ENCODE measurements at places on chromosomes 5 and 9. TPM values are rescaled to one million over a fixed set of nuclear protein-coding genes. Genes with fewer than 3 reads are reported as not detected.

DNA sequence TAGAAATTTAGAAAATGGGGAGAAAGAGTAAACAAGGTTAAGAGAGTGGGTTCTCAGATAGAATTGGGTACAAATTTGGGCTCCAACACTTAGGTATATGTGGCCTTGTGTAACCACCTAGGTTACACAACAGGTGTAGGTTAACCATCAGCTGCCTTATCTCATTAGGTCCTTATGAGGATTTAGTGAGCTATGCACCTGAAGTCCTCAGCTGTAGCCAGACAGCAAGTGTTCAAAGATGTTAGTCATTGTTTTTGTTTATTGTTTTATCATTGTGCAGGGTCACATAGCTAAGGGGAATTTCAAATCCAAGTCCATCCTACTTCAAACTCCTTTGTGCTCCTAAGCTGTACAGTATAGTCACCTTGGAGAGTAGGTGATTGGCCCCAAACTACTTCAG, 970 bp upstream of the TRIM32 start:
- H3K4me3 ChIP-seq = no peak overlapping the region
- no peaks in the 10 kb centered on the region for H3K27me3 ChIP-seq
- H3K4me1 ChIP-seq = peaks cover 9% of the 10 kb centered on the region
- H3K36me3 ChIP-seq = no peaks in the 10 kb centered on the region

DNA sequence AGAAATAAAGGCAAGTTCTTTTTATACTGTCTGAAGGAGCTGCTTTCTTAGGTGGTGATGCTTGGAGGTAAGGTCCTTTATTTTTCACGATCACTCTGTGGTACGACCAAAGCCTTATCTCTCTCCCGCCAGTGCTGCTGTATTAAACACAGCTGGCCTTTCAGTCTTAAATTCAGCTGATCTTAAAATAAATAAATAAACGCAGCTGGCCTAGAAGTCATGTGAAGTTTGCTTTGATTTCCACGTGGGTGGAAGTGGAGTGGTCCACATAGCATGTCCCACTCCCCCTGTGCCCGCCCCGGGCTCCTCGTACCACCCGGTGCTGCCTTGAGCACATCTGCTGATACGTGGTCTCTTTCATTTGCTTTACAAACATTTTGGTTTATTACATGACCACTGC, 260.4 kb downstream of the FANCC start:
- H3K27me3 ChIP-seq = no peaks in the 10 kb centered on the region
- no peak overlapping the region for H3K4me3 ChIP-seq
- no peak for DNase-seq
- H3K27ac ChIP-seq = no peak overlapping the region

GRCh38 chr9:120362446-120362845, 217.5 kb downstream of the CDK5RAP2 start:
- no peaks in the 10 kb centered on the region for H3K4me1 ChIP-seq
- H3K27me3 ChIP-seq = no peaks in the 10 kb centered on the region
- H3K4me3 ChIP-seq = no peak overlapping the region
- no peak overlapping the region for H3K27ac ChIP-seq
- no peak for DNase-seq

GRCh38 chr5:142661957-142662356, 23.9 kb downstream of the FGF1 start:
- no peak overlapping the region for H3K4me3 ChIP-seq
- no peak for DNase-seq
- H3K4me1 ChIP-seq = no peaks in the 10 kb centered on the region
- H3K27me3 ChIP-seq = no peaks in the 10 kb centered on the region

- no peaks in the 10 kb centered on the region for H3K36me3 ChIP-seq
- no peak overlapping the region for H3K4me3 ChIP-seq
- peaks cover 100% of the 10 kb centered on the region for H3K4me1 ChIP-seq
- no peak for DNase-seq
- H3K27me3 ChIP-seq = no peaks in the 10 kb centered on the region
These were observed 10.7 kb downstream of the ARHGAP26 start for GRCh38 chr5:142780871-142781270.

DNA sequence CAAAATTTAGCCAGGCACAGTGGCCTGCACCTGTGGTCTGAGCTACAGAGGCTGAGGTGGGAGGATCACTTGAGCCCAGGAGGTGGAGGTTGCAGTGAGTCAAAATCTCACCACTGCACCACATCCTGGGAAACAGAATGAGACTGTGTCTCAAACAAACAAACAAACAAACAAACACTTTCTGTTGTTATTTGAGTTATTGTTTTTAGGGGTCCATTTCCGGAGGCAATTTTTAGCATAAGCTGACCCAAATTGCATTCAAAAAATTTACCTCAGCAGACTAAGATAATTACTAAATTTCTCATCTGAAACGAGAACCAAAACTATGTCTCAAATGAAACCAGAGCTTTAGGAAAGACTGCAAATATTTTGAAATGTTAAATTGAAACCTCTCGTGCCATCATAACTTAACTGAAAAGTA, 1485.1 kb downstream of the EFNA5 start:
- no peak overlapping the region for H3K27ac ChIP-seq
- H3K4me1 ChIP-seq = no peaks in the 10 kb centered on the region
- no peak for DNase-seq
- no peaks in the 10 kb centered on the region for H3K36me3 ChIP-seq
- no peaks in the 10 kb centered on the region for H3K27me3 ChIP-seq

GRCh38 chr5:157993986-157994691, 135.2 kb upstream of the CLINT1 start:
- H3K27me3 ChIP-seq = no peaks in the 10 kb centered on the region
- H3K36me3 ChIP-seq = no peaks in the 10 kb centered on the region
- no peak overlapping the region for H3K27ac ChIP-seq
- no peak overlapping the region for H3K4me3 ChIP-seq

- H3K4me1 ChIP-seq = peaks cover 38% of the 10 kb centered on the region
- no peak overlapping the region for H3K4me3 ChIP-seq
- DNase-seq = peak; percentile 27
- no peaks in the 10 kb centered on the region for H3K36me3 ChIP-seq
- H3K27me3 ChIP-seq = no peaks in the 10 kb centered on the region
These were observed 52.5 kb upstream of the CDKN2AIPNL start for GRCh38 chr5:134463991-134464760.

DNA sequence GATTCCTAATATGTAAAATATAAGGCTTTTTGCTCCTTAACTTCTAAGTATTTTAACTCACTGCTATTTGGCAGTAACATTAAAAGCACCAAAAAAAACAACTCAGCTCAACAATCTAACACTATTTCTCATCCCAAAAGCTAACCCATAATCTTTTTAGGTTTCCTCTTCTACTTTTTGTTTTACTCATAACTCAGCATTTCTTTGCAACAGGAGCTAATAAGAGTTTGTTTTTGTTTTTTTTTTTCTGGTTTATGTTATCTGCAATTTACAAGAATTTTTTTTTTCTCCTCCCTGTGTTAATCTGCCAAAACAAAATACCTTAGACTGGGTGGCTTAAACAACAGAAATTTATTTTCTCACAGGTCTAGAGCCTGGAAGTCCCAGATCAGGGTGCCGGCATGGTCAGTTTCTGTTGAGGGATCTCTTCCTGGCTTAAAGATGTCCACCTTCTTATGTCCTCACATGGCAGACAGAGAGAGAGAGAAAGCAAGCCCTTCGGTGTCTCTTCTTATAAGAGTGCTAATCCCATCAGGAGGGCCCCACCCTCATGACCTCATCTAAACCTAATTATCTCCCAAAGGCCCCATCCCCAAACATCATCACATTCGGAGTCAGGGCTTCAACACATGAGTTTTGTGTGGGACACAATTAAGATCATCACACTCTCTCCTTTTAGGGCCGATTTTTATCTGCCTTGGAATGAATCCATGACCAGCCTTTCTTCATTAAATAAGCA, 31.2 kb downstream of the ARL15 start:
- no peak for DNase-seq
- no peaks in the 10 kb centered on the region for H3K36me3 ChIP-seq
- H3K4me1 ChIP-seq = no peaks in the 10 kb centered on the region
- no peaks in the 10 kb centered on the region for H3K27me3 ChIP-seq
- H3K27ac ChIP-seq = no peak overlapping the region

GRCh38 chr5:142874540-142874939, 104.4 kb downstream of the ARHGAP26 start:
- no peaks in the 10 kb centered on the region for H3K36me3 ChIP-seq
- H3K27ac ChIP-seq = peak overlapping the region; percentile 44
- peak; percentile 80 for DNase-seq
- no peak overlapping the region for H3K4me3 ChIP-seq

DNA sequence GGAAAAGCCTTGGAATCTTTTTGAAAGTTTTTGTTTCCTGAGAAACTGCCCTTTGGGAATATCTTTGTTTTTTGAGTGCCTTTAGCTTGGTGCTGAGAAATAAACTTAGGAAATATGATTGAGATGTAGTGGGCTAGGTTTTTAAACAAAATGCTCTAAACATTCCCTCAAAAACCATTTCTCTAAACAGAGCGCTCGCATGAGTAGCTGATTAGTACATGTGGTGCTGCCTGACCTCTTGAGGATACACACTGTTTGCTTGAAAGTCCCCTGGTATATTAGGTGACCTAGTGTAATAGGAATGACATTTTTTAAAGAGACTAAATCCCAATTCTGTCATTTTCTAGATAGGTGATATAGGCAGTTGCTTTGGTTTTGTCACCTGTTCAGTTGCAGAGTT, 132.3 kb downstream of the ADAMTSL1 start:
- no peak overlapping the region for H3K27ac ChIP-seq
- DNase-seq = no peak
- H3K27me3 ChIP-seq = no peaks in the 10 kb centered on the region
- no peaks in the 10 kb centered on the region for H3K4me1 ChIP-seq

ST8SIA4 gene
- polyA plus RNA-seq = 8.3 TPM

CORO2A gene
- 2.2 TPM for polyA plus RNA-seq

KIF4B gene
- polyA plus RNA-seq = not detected

EPB41L4A gene
- 2.0 TPM for polyA plus RNA-seq

CYFIP2 gene
- 74.8 TPM for polyA plus RNA-seq

TMEM252 gene
- polyA plus RNA-seq = not detected

PDCD1LG2 gene
- polyA plus RNA-seq = 2.6 TPM
